HS-5 (cell line): ENCODE measurements at places on chromosomes 2 and 18.
A peak's percentile ranks its signal among the peaks of the same experiment; 100 is the strongest.

GRCh38 chr2:69279211-69279610 lies 107.8 kb downstream of the GFPT1 start:
- DNase-seq, result peak; percentile 10

DNA sequence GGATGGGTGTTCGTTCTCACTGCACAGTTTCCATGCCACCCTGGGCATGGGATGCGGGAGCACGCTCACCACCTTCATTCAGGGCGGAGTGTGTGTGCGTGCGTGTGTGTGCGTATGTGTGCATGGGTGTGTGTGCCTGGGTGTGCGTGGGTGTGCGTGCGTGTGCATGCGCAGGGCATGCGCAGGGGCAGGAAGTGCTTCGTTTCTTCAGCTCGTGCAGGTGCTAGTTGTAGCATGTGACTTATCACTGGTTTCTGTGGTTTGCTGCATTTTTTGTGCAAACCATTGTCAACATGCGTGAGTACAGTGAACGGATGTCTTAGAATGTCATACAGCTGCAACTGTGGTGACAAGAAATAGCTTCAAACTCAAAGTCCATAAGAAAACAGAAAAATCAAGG lies 179.5 kb downstream of the PTGR3 start:
- DNase-seq, result no peak

GRCh38 chr2:113930448-113930847 lies 40.6 kb downstream of the ACTR3 start:
- no peak for DNase-seq

- DNase-seq, result peak; percentile 4
These were observed 100.9 kb downstream of the WDSUB1 start for GRCh38 chr2:159185401-159186130.

DNA sequence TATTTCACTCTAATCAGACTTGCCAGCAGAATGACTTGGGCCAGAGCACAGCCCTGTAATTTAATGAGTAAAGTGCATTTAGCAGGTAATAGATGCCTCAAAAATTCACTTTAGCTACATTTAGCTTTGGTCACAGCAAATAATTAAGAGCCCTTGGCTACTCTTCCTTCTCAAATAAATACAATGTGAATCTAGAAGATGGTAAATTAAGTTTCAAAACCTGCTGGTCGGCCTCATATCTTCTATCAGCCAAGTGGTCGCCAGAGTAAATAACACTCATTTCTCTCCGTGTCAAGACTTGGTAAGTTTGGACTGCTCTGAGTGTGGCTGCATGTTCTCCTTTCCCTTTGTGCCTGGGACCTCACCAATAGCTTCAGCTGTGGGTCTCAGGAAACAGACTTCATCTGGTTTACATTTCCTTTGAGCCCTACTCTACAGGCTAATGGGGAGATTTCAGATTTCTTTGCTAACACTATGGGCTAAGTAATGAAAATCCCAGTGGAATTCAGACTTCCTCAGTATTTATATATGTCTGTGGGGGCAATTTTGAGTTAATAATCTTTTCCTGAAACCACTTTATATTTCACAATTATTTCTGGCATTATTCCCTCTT lies 375.8 kb downstream of the RBM43 start:
- no peak for DNase-seq

- no peak for DNase-seq
These were observed 60.4 kb downstream of the RHOB start for GRCh38 chr2:20507166-20507692.

DNA sequence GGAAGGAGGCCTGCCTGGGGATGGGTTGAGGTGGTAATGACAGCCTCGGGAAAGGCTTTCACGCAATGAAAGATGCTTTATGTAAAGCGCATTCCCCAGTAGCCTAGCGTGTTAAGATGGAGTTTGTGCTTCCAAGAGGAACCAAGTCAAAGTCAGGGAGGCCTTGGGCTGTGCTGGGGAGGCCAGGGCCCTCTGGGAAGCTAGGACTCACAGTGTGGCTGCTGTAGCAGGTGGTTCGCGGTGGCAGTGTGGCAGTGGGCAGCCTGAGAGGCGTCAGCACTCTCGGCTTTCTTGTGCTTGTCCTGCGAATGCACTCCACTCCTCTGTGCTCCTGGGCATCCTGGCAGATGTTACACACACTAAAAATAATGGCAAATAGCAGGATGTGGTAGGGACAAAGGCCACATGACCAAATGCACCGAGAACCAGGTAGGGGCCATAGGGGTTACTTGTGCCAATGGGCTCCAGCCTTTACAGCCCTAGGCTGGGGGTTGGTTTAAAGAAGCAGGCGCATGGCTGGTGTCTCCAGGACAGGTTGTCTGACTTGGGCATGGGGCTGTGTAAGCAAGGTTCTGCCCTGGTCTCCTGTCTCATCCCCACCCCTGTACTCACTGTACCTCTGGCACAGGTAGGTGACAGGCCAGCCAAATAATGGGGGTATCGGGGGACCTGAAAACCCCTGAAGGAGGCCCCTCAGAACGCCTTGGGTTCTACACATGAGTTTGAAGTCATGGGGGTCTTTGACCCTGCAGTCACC lies 154.4 kb upstream of the TWIST2 start:
- no peak for DNase-seq

DNA sequence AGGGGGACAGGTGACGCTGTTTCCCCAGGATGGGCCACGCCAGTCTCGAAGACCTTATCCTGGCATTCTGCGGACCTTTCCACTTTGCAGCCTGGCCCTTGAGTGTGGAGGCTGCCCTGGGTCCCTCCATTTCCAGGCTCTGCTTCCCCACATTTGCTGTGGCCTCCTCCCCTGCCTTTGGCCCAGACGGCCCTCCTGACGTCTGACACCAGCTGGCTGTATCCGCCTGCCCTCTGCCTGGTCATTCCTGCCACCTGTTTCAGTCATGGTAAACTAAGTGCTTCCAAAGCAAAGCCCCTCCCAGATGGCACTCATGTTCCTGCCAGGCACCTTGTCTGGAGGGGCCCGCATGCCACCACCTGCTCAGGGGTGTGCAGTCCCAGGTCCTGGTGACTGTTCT lies 95.1 kb downstream of the ASB1 start:
- no peak for DNase-seq

DNA sequence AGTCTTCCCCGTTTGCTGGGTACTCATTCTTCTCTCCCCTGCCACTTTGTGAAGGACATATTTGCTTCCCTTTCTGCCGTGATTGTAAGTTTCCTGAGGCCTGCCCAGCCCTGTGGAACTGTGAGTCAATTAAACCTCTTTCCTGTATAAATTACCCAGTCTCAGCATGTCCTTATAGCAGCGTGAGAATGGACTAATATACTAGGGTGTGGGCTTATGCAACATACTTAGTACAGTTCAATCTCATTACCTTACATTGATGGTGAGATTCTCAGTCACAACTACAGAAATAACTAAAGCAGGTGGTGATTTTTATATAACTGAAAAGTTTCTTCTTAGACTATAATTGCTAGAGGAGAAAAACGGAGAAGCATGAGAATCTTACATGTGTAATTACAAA lies 237.9 kb upstream of the MMADHC start:
- no peak for DNase-seq

DNA sequence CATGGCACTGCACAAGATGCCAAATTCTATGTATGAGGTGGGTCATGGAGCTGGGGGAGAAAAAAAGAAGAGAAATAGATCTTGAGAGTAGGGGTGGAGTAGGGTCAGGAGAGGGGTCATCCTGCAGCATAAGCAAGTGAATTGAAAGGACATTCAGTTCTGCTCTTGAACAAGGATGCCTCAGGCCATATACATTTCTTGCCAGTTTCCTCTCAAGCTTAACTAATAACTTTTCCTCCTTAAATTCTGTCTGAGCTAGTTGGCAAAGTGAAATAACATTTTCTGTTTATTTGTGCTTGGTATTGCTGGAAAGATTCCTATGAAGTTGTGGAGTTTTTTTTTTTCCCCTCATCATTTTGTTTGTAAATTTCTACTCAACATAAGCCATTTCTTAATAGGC lies 99.0 kb upstream of the LTBP1 start:
- no peak for DNase-seq

- no peak for DNase-seq
These were observed 90.1 kb downstream of the CHN1 start for GRCh38 chr2:174914853-174915760.

DNA sequence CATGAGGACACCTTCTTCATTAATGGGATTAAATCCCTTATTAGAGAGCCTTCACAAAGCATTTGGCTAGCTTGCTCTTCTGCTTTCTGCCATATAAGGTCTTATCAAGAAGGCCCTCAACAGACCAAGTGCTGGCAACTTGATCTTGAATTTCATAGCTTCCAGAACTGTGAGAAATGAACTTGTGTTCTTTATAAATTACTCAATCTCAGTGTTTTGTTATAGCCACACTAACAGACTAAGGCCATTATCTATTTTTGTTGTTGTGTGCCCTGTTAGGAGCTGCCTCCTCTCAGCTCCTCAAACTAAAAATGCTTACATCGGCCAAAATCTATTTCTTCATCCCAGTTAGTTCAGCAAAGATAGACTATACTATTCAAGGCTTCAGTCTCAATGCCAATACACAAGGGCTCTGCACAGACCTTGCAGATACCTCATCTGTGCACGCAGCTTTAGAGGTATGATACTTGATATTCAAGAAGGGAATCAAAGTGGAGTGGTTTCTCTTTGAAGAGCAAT lies 182.9 kb downstream of the GPD2 start:
- no peak for DNase-seq

DNA sequence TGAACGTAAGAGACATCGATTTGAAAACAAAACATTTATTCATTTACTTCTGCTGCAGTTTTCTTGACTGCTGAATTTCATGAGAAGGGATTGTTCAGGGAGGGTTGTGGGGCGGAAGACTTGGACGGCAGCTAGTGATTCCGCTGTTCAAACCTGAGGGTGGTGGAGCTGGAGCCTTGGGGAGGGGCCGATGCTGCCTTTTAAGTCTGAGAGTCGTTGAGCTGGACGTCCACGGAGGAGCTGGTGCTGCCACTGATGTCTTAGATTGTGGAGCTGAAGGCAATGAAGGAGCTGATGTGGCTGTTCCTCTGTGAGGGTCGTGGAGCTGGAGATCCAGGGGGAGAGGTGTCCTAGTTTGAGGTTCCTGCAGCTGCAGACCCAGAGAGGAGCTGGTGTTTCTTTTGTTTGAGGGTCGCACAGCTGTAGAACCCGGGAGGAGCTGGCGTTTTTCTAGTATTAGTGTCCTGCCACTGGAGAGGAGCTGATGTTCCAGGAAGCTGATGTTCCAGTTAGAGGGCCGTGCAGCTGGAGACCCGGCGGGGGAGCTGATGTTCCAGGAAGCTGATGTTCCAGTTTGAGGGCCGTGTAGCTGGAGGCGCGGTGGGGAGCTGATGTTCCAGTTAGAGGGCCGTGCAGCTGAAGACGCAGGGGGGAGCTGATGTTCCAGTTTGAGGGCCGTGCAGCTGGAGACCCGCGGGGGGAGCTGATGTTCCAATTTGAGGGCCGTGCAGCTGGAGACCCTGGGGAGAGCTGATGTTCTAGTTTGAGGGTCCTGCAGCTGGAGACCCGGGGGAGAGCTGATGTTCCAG lies 150.9 kb downstream of the RTP5 start:
- DNase-seq, result no peak

- DNase-seq, result no peak
These were observed 59.7 kb upstream of the CAPN13 start for GRCh38 chr2:30866974-30867373.

DNA sequence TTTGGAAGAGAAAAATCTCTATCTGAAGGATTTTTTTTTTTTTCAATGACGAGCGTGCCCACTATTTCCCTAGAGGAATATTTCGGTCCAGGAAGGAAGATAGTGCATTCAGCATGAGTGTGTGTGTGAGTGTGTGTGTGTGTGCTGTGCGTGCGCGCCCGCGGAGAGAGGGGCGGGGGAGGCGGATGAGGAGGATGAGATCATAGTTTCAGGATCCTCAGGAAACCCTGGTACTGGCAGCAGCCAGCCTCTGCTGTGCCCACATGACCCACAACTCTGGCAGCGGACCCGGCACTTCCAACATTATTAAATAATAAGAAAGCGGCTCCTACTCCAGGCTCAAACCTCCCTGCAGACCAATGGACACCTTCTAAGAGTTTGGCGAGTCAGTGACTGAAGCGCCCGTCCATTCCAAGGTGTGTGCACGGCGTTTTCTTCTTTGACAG lies 217.0 kb upstream of the DTNA start:
- DNase-seq, result peak; percentile 38

DNA sequence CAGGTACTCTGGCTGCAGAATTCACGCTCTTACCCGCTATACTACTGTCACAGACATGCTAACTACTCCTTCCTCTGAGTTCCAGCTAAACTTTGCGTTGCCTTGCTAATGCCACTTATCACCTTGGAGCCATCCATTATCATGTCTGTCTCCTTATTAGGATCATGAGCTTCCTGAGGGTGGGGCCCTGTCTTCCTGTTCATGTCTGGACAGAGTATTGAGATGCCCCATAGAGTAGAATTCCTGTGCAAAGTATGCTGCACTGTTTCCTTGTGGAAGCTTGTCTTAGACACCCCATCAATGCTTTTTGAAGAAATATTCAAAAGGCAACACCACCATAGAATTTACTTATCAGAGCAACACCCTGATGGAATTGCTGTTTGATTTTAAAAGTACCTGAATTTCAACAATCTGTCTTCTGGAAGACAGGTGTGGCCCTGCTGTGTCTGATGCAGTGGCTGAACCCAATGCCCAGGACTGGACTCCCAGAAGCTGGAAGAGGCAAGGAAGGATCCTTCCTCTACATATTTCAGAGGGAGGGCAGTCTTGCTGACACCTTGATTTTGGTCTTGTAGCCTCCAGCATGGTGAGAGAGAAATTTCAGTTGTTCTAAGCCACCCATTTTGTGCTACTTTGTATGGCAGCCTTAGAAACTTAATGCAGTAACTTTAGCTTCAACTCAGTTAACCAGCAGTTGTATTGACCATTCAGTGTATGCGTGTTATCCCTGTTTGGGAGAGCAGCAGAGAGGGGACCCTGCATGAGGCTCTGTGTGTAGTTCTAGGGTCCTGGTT lies 5.6 kb downstream of the LAMA3 start:
- DNase-seq, result no peak

GRCh38 chr2:233829193-233830110 lies 24.9 kb downstream of the HJURP start:
- no peak for DNase-seq

GRCh38 chr2:159144776-159145614 lies 141.5 kb downstream of the WDSUB1 start:
- DNase-seq, result no peak

DNA sequence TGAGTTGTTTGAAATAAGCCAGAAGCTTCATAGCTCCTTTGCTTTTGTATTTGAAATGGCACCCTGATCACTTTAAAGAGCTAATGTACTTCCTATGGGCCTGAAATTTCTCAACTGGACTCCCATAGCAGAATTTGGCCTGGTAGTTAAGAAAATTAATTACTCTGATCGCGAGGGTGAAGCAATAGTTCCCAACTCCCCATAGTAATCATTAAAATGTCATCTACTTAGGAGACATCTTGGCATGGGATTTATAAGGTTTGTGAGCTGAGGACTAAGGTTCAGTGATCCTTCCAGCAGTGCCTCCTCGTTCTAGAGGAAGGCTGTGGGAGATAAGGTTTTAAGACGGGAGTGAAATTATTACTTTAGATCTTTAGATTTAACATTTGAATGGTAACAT lies 581.0 kb downstream of the ARHGAP15 start:
- no peak for DNase-seq

GRCh38 chr2:183389546-183390080 lies 265.4 kb downstream of the NUP35 start:
- DNase-seq, result no peak
